H7 (cell line): ENCODE measurements at places on chromosomes 1 and 21.

- DNase-seq: no peak
Measured at GRCh38 chr21:38734646-38735365, 70.9 kb upstream of the ETS2 start.

GRCh38 chr1:39258146-39258924, 53.8 kb downstream of the MACF1 start:
- DNase-seq: peak; percentile 85

- DNase-seq: no peak
Measured at GRCh38 chr1:11147197-11147770, 41.9 kb upstream of the ANGPTL7 start.

GRCh38 chr1:209613400-209614150, 30.1 kb downstream of the CAMK1G start:
- DNase-seq: no peak
